ENCODE measurements at places on chromosomes 13 and 19.

GRCh38 chr13:110485604-110486003 lies 75.9 kb downstream of the RAB20 start:
- DNase-seq, result no peak

DNA sequence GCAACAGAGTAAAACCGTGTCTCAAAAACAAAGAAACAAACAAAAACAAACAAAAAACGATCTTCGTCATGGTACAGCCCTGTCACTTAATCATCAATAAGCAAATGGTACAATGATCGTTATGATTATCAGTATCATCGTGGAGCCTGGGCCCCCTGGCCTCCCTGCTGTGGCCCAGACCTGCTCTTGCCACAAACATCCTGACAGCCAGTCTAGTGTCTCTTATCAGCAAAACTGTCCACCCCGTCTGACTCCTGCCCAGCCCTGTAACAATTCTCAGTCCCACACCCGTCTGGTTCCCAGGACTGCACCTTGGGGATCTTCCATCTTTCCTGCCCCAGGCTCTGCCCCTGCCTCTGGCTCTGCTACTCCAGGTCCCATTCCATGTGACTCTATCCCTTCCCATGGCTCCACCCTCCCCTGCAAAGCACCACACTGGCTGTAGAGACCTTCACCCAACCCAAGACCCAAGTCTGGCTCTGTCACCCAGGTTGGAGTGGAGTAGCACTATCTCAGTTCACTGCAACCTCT lies 5.7 kb downstream of the ZNF653 start:
- no peak for DNase-seq

DNA sequence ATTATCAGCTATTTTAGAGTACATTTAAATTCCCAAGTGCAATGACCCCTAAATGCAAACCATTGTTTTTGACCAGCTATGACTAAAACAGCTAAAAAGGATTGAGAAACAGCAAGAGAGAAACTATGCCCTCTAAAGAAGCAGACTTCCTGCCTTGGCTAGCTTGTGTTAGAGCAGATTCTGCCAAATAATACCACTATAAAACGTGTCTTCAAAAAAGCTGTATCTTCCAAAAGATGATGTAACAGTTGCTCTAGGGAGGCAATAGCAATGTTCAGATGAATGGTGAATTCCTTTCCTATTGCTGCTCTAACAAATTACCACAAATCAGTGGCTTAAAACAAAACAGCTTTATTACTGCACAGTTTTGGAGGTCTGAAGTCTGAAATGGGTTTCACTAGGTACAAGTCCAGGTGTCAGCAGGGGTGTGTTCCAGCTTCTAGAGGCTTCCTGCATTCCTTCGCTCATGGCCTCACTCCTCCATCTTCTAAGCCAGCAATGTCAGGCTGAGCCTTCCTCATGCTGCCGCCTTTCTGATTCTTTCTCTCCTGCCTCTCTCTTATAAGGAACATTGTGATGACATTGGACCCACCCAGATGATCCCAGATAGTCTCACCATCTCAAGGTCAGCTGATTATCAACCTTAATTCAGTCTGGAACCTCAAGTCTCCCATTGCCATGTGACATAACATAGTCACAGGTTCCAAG lies 84.5 kb downstream of the LRRC63 start:
- no peak for DNase-seq

DNA sequence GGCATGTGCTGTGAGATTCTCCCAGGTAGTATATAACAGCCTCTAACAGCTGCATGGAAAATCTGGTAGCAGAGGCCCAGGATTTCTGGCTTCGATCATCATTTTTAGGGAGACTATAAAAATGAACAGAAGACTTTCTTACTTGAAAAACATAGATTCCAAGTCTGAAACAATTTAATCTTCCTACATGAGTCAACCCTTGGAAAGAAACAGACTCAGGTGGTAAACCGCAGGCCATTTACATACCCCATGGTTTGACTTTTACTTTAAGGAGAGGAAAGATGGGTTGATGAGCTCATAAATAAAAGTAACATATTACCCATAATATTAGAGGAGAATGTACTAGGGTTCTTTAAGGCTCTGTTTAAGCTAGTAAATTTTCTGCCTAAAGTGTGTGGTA lies 121.6 kb downstream of the CYSLTR2 start:
- DNase-seq, result no peak

GRCh38 chr13:98214008-98214643 lies 37.1 kb upstream of the RNF113B start:
- peak; percentile 47 for DNase-seq

DNA sequence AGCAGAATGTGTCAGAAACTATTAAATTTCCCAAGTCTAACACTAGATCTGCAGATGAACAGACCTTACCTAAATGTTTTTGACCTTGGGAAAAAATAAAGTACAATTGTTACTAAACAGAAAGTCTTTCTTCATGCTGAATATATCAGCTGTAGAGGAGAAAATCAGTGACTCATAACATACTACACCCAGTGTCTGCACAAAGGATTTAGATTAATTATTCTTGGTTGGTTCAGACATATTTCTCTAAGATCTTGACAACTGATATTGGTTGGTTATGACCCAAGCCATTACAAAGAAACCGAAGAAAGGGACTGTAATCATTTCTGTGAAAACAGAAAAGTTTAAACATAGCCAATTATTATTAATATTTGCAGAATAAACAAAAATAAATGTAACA lies 225.1 kb downstream of the HS6ST3 start:
- no peak for DNase-seq

- no peak for DNase-seq
These were observed 97.9 kb upstream of the SLC7A1 start for GRCh38 chr13:29693275-29693945.

DNA sequence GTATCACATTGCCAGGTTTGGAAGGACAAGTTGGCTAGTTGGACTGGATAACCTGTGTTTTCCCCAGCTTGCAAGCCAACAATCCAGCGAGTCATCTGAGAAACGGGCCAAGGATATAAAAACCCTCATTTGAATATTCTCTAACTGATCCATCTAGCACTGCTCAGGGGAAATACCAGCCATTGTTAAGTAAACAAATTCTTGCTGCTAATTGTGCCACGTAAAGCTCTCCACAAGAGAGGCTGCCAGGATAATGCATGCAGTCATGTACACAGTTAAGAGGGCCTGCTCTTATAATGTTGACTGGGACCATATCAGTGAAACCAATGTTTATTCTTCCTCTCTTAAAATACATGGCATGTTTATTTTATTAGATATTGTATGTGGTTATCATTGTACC lies 663.2 kb upstream of the SGCG start:
- DNase-seq, result peak; percentile 27

DNA sequence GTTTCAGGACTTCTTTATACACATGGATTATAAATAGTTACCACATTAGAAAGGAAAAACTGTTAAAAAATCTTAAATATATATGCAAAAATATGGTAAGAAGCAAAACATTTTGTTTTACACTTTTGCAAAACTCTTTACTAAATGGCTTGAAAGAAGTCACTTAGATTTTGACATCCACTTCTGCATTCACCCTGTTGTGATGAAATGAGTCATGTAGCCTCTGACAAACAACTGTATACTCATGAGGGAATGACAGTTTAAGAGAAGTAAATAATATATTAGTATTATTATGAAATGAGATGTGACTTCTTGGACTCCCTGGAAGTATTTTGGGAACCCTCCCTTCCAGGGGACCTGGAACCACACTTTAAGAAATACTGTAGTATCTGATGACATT lies 275.6 kb downstream of the DACH1 start:
- no peak for DNase-seq

GRCh38 chr19:42370068-42370520 lies 20.0 kb downstream of the CNFN start:
- no peak for DNase-seq

GRCh38 chr19:19587771-19588170 lies 30.7 kb downstream of the PBX4 start:
- no peak for DNase-seq

GRCh38 chr13:101698400-101698799 lies 245.9 kb downstream of the ITGBL1 start:
- no peak for DNase-seq

- peak; percentile 85 for DNase-seq
These were observed 25.2 kb downstream of the MARK4 start for GRCh38 chr19:45276284-45276687.

- peak; percentile 77 for DNase-seq
These were observed 39.3 kb downstream of the RFXAP start for GRCh38 chr13:36858290-36858689.

GRCh38 chr13:21971662-21972621 lies 301.1 kb downstream of the FGF9 start:
- no peak for DNase-seq

DNA sequence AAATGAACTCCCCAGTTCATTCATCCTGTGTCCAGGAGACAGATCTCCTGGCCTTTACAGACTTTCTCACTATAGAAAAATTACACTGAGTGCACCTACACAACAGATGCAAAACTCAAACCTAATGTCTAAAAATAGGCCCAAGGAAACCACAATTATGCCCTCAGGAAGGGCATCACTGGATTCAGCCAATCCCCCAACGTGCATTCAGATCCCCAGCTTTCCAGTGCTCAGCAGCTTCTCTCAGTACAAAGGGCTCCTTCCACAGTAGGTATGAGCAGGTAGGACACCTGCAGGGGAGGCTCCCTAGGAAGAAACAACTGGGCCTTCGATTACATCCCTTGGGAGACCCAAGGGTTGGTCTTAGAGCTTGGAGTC lies 2.1 kb downstream of the ZNF709 start:
- DNase-seq, result no peak

- no peak for DNase-seq
These were observed 345.3 kb downstream of the SLITRK1 start for GRCh38 chr13:83536941-83537340.

DNA sequence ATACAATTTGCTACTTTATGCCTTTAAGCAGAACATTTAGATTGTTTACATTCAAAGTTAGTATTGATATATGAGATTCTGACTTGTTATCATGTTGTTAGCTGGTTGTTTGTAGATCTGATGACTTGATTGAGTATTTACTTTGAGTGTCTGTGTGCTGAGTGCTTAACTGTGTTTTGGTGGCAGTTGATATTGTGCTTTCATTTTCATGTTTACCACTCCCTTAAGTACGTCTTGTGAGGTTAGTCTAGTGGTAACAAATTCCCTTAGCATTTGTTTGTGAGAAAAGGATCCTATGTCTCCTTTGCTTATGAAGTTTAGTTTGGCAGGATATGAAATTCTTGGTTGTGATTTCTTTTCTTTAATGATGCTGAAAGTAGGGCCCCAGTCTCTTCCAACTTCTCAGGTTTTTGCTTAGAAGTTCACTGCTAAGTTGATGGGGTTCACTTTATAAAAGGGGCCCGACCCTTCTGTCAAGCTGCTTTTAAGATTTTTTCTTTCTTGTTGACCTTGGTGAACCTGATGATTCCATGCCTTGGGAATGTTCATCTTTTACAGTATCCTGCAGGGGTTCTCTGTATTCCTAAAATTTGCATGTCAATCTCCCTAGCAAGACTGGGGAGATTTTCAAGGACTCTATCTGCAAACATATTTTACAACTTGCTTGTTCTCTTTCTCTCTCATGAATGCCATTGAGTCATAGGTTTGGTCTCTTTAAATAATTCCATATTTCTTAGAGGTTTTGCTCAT lies 1095.4 kb upstream of the PCDH20 start:
- DNase-seq, result no peak

GRCh38 chr13:50229960-50230661 lies 214.9 kb downstream of the KCNRG start:
- DNase-seq, result peak; percentile 55

- DNase-seq, result no peak
These were observed 14.3 kb downstream of the PEPD start for GRCh38 chr19:33507021-33507956.

GRCh38 chr13:31204592-31204991 lies 4.8 kb downstream of the B3GLCT start:
- DNase-seq, result peak; percentile 35

GRCh38 chr13:97058391-97058790 lies 64.1 kb upstream of the OXGR1 start:
- DNase-seq, result no peak

DNA sequence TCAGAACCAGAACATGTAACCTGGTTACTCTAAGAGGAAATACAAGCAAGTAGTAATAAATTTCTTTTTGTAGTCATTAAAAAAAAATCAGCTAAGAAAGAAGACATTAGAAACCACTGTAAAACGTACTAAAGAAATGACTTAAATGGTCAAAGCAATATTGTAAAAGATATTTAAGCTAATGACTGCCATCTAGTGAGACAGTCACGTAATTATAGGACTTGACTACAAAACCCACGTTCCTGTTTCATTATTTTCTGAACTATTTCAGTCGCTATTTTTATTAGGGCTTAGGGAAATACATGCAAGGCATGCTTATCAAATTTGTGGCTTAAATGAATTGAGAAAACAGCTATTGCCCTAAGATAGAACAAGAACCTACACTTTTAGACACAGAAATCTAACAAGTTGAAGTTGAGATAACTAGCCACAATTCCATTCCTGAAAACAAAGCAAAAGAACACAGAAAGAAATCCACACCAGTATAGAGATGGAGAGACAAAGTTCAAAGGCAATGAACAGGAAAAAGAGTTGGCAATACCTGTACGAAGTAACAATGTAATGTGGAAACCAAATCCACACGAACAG lies 17.9 kb downstream of the ALG5 start:
- peak; percentile 55 for DNase-seq

DNA sequence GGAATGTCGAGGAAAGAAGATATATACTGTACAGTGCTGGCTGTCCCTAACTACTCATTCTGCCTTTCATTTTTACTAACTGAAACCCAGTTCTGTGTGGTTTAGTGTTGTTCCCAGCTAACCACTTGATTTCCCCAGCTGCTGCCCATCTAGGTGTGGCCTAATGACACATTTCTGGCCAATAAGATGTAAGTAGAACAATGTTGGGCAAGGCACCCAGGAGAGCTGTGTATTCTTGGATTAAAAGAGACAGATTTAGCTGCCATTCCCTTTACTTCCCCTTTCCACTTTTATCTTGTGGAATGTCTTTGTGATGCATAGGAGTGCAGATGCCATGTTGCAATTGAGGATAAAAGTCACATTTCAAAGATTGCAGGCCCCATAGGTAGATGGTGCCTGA lies 28.3 kb upstream of the PCDH9 start:
- no peak for DNase-seq

GRCh38 chr13:106274551-106275203 lies 260.8 kb downstream of the EFNB2 start:
- no peak for DNase-seq

DNA sequence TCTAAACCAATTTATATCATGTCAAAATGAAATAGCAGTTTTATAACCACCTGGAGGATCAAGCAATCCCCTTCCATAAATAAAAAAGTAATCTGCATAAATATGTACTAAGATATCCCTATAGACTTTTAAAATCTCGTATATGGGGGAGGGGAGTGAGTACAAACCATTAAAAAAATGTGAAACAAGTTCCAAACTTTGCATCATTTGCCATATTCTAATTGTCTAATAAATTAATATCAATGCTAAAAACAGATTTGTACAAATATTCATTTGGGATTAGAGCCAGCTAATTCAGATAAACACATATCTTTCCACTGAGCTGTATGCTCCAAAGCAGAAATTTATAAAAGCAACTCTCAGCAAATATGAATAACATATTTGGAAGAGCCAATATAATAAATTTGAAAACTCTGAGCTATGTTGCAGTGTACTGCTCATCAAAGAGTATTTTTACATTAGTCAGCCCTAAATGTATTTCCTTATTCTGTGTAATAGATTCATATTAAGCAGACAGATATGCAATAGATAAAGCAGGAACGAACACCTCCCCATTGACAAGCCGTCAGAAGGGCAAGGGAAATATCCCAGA lies 970.2 kb downstream of the EFNB2 start:
- DNase-seq, result no peak

GRCh38 chr13:31276421-31276820 lies 76.6 kb downstream of the B3GLCT start:
- no peak for DNase-seq

GRCh38 chr13:93621966-93622365 lies 395.4 kb downstream of the GPC6 start:
- no peak for DNase-seq

- no peak for DNase-seq
These were observed 952.1 kb downstream of the DIAPH3 start for GRCh38 chr13:59211606-59212005.

All from hepatocyte (in vitro differentiated cells).